ENCODE measurements at places on chromosomes 5 and 9.

DNA sequence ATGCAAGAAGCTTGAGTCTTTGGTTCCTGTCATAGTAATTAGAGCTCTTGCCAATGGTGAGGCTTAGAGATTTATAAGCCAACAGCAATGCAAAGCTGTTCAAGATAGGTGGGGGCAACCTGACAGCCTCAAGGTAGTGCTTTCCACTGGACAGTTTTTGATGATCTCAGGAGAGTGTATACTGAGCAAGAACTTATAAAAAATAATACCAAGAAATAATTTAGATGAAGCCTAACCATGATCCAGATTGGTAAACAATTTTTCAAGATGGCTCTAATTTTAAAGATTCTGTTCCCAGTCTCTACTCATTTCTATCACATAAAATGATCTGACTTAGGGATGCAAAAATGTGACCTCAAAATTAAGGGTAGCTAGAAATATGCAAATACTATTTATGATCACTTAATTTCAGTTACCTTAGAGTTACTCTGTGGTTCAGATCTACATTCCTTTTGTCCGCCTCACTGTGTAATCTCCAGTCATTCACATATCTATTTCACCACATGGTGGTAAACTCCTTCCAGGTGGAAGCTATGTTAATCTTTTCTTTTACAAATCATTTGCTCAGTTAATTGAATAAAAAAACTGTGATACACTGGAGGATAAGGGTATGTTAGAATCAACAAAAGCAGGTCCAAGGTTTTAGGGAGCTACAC is 1228.0 kb upstream of the C9orf72 start:
- no peak for DNase-seq

DNA sequence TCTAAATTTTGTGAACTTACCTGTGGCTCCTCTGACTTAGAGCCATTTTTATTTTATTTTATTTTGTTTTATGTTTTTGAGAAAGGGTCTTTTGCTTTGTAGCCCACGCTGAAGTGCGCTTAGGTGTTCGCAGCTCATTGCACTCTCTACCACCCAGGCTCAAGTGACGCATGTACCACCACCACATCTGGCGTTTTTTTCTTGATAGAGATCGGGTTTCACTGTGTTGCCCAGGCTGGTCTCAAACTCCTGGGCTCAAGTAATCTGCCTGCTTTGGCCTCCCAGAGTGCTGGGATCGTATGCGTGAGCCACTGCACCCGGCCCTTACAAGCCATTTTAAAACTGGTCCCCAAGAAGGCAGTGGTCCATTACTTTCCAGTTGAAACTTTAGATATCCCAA is 18.5 kb downstream of the MATR3 start:
- DNase-seq, result no peak

GRCh38 chr9:137379761-137380161 is 43.2 kb downstream of the EXD3 start:
- DNase-seq, result no peak

DNA sequence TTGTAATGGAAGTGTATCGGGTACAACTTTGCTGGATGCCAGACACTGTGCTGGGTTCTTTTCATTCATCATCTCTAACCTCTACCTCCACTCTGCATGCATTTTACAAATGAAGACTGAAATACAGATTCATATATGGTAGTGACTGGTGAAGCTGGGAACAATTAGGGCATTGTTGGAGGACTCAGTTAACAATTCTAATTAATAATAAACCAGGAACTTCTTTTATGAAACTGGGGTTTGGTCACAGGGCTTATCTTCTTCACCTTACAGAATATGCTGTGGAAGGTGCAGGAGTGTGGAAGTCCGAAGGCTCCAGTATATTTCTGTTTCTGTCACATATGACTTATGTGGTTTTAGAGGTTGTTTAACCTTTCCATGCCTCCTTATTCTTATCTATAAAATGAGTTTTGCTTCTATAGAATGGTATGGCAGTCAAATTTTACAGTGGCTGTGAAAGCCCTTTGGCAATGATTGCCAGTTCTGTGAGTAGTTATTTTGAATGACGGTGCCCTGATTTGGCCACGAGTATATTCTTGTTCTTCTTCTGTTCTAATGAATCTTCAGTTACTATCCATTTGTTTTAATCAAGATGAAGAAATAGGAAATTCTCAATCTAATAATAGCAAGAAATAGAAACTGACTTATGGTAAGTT is 284.7 kb downstream of the GABRB2 start:
- no peak for DNase-seq

GRCh38 chr5:6728011-6728794 is 15.0 kb downstream of the TENT4A start:
- no peak for DNase-seq

- no peak for DNase-seq
Measured at GRCh38 chr9:4206718-4207117, 93.2 kb downstream of the GLIS3 start.

DNA sequence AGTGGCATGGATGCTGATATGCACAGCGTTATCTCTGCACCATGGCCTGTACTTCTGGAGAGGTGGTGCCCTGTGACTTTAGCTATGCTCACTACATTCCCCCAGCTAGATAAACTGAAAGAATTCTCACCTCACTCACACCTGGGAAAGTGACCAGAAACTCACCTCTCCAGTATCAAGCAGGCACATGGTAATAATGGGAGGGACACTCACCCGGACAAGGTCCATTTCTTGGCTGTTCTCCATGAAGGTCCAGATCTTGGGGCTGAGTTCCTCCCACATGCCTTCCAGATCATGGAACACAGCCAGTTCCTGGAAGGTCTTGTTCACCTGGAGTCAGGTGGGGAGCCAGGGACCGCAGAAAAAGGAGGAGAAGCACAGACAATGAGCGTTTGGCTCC is 72.8 kb downstream of the NIPSNAP3B start:
- DNase-seq, result no peak

DNA sequence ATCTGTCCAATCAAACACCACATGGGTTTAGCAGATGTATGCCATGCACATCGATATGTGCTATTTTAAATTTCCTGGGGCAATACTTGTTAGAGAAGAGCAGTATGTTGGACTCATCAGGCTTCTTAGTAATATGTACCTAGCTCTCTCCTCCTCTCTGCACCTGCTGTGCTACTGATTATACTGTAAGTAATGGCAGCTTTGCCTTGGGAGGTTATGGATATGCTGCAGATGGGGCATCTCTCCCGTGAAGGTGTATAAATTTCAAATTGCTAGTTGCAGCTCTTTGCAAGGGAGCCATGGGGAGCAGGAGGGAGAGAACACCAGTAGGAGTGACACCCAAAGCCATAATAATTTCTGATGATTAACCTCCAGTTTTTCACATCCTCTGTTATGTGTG is 101.5 kb downstream of the SPATA31D1 start:
- DNase-seq, result no peak
